NCI-H2107 (cell line): ENCODE measurements at places on chromosomes 1 and 21.

DNA sequence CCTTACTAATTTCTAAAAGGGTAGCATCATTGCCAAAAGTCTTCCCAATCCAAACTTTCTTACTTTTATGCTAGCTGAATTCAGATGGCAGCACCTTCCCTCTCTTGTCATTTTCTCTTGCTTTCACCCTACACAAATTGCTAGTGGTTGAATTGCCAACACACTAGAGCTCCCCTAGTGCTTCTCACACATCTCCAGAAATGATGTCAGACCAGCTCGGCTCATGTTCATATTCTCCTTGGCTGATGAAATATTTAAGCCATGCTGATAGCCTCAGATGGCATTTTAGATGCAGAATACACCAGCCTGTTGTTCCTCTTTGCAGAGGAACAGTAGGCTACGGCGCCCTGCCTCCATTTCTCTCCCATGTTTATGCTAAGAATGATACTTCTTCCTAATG, 256.9 kb downstream of the PTBP2 start:
- peak; percentile 34 for DNase-seq

DNA sequence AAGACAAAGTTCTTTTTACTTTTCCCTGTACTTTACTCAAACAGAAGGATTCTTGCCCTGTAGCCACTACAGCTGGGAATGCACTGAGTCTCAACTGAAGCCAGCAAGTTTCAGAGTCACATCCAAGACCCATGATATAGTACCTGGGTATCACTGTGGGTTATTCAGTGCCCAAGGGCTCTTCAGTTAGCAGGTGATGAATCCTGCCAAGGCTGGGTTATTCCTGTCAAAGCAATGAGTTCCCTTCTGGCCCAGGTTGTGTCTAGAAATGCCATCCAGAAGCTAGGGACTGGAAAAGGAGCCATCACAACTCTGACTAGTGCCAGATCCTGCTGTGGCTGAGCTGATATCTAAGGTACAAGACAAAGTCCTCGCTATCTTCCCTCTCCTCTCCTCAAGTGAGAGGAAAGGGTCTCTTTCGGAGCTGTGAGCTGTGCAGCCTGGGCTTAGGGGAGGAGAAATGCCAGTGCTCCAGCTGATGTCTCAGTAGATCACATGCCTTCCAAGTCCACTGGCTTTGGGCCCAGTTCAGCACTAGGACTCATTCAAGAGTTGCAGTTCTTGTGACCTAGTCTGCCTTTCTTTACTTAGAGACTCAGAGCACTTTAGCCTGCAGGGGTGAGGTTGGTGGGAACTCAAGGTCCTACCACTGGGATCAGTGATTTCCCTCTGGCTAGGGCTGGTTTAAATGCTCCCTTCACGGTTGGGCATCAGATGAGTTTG, 369.4 kb downstream of the TBX15 start:
- DNase-seq = no peak

- DNase-seq = no peak
These were observed 59.8 kb upstream of the SLC35F3 start for GRCh38 chr1:233844692-233845091.

DNA sequence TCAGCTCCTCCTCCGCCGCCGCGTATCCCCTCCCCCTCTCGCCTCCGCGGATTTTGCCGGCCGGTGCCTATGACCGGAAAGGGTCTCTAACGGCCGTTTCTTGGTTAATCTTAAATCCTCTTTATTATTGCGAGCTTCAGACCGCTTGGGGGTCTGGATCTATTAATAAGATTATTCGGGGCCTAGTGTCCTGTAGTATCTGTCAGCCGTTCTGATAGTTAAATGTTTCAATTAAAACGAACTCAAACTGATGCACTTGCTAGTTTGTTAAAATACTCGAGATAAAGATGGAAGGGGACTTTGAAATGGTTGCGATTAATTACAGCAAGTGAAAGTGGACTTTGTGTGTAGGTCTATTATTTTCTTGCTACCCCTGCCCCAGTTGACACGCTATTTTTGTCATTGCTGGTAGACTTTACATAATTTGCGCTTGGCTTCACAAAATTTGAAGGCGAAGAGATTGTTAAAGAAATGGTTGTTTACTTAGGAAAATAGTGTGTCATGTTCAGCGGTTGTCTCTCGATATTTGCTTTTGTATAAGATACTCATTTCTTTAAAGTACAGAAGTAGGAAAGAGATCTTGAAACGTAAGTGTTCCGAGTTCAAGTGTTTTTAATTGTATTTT, 779 bp downstream of the SON start:
- no peak for DNase-seq

- no peak for DNase-seq
These were observed 742 bp upstream of the PDE9A start for GRCh38 chr21:42652527-42653230.

GRCh38 chr1:167629681-167630567, at the start of gene RCSD1:
RCSD1 (plus strand) TSS chr1:167630232; CDS start chr1:167630424, 192 bp downstream.
- no peak for DNase-seq

- no peak for DNase-seq
These were observed 1.1 kb downstream of the IGFN1 start for GRCh38 chr1:201191653-201192260.

GRCh38 chr1:214155987-214156625, 124.9 kb upstream of the SMYD2 start:
- DNase-seq = no peak

GRCh38 chr1:58745117-58745516, 38.7 kb downstream of the JUN start:
- no peak for DNase-seq

DNA sequence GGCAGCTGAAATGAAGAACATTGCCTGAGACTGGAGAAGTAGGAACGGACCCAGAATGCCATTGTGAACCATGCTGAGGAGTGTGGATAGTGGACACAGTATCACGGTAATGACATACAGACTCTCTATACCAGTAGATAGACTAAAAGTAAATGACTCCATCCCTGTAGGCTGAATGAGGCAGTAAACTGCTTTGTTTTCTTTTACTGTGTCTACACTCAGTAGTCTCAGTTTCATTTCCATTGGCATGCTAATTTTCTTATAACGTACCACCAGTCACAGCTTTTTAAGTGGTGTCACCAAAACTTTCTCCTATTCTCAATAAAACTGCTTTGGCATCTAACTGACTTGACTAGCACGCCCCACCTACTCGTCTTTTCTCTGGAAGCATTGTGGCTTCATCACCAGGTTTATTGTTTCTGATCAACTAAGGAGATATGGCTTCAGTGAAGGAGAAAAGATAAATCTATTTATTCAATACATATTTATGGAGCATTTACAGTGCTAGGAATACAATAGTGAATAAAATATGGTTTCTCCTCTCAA, 8.4 kb upstream of the ZNF697 start:
- DNase-seq = no peak

- peak; percentile 16 for DNase-seq
These were observed 242.6 kb upstream of the CXADR start for GRCh38 chr21:17270229-17270628.

DNA sequence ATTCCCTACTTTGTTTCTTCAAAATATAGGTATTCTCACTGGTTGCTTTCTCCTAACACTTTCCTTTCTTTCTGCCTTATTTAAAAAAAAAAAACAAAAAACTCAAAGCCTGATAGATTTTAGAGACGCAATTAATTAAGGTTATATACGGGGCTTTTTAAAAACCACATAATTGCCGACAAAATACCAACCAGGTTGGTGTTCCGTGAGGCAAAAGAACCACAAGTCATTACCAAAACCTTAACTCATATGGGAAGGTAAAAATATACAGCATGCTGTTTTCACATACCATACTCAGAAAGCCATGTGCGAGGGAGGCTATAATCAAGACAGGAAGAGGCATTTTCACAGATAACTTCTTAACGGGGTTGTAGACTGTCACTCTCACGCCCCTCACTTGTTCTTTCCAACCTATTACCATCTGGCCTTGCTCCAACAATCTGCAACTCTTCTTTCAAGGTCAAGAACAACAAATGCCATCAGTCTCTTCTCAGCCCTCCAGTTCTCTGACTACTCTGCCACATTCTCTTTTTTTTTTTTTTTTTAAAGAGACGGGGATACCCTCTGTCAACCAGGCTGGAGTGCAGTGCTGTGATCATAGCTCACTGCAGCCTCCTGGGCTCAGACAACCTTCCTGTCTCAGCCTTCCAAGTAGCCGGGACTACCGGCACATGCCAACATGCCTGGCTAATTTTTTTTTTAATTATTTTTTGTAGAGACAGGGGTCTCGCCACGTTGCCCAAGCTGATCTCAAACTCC, 102.6 kb downstream of the APP start:
- DNase-seq = no peak

GRCh38 chr1:31413405-31414001, 490 bp downstream of the SERINC2 start:
- DNase-seq = peak; percentile 21

GRCh38 chr1:243716906-243717305, 133.1 kb downstream of the AKT3 start:
- DNase-seq = no peak

- DNase-seq = no peak
These were observed 79.5 kb downstream of the NR5A2 start for GRCh38 chr1:200107004-200107470.

- no peak for DNase-seq
These were observed 39.5 kb upstream of the MCOLN3 start for GRCh38 chr1:85087659-85088407.

GRCh38 chr1:164780863-164781262, 221.9 kb downstream of the PBX1 start:
- no peak for DNase-seq

- DNase-seq = no peak
These were observed 34.1 kb downstream of the CDCP2 start for GRCh38 chr1:54118704-54119103.

- no peak for DNase-seq
These were observed 13.8 kb downstream of the SLC35E2B start for GRCh38 chr1:1678581-1679380.

- DNase-seq = no peak
These were observed 80.8 kb downstream of the PIK3CD start for GRCh38 chr1:9732123-9732971.

DNA sequence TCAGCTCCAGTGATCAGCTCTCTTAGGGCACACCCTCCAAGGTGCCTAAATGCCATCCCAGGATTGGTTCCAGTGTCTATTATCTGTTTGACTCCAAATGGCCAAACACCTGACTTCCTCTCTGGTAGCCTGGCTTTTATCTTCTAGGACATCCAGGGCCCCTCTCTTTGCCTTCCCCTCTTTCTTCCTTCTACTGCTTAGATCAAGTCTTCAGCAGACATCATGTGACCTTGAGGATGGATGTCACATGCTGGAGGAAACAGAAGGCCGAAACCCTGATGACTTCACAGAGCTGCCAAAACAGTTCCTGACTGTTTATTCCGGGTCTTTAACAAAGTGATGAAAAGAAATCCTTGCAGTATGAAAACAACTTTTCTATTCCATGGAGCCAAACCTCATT, 24.4 kb upstream of the WDR26 start:
- DNase-seq = no peak

- DNase-seq = no peak
These were observed 4.5 kb downstream of the TRMT1L start for GRCh38 chr1:185152187-185152767.

- no peak for DNase-seq
These were observed 51.8 kb upstream of the A3GALT2 start for GRCh38 chr1:33372677-33373076.

GRCh38 chr1:54931275-54931840, 44.4 kb upstream of the DHCR24 start:
- DNase-seq = no peak

DNA sequence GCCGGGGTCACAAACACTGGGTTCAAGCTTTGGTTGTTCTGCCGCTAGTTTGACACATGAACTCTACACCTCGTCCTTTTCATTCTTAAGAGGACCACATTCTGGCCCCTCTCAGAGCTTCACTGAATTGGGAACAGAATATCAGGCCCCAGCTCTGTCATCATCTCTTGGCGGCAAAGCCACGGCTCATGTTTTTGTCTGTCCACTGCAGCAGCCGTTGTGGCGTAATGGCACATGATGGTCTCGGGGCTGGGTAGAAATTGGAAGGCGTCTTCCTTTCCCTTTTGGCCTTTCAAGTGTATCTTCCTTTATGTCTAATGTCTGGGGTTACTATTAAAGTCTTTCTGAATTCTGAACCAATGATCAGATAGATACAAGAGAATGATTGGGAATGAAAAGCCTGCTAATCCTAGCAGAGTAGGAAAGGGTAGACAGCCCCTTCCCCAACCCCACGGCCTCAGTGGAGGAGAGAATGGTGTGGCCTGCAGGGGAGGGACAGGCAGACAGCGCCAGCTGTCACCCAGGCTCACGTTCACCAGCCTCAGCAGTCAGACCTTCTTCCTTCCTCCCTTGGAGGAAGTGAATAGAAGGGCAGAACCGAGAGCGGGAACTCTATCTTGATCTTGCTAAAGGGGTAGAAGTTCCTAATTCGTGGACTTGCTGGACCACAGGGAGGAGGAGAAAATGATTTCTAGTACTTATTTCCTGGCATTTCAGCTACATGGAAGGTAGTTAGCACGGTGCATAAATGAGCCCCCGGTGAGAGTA, 498.1 kb downstream of the KIF26B start:
- DNase-seq = no peak

DNA sequence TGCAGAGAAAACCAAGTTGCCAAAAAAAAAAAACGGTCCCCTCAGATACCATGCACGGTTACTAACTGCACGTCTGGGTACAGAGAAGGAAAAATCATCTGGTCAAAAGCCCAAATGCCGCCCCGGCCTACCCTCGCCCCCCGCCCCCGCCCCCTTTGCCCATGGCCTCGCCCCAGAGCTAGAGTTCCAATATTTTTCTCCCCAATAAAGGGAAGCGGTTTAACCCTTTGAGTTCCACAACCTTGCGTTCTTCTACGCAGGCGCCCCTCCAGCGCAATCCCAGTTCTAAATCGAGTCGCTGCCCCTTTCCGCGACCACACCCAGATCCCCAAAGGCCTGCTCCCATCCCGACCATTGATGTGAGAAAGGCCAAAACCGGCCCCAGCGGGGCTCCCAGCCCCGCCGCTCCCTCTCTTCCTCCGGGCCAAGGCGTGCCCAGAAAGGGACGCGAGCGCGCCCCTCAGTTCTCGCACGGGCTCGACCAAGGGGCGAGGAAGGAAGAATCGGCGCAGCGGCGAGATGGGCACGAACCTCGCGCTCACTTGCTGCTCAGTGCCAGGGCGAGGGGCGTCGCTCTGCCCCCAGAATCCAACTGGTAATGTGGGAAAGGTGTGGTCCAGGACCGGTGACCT, 797 bp downstream of the WDR47 start:
- DNase-seq = no peak

DNA sequence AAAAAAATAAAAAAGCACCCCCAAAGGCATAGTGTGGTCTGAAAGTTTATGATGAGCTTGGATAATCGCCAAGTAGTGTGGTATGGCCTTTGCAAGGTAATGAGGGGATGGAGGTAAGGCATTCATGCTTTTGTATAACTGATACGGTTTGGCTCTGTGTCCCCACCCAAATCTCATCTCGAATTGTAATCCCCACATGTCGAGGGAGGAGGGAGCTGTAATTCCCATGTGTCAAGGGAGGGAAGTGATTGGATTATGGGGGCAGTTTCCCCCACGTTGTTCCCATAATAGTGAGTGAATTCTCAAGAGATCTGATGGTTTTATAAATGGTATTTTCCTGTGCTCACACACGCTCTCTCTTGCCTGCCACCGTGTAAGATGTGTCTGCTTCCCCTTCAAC, 215.5 kb downstream of the NFIA start:
- DNase-seq = no peak
